ENCODE measurements at places on chromosomes 4 and X.
A peak's percentile ranks its signal among the peaks of the same experiment; 100 is the strongest.

DNA sequence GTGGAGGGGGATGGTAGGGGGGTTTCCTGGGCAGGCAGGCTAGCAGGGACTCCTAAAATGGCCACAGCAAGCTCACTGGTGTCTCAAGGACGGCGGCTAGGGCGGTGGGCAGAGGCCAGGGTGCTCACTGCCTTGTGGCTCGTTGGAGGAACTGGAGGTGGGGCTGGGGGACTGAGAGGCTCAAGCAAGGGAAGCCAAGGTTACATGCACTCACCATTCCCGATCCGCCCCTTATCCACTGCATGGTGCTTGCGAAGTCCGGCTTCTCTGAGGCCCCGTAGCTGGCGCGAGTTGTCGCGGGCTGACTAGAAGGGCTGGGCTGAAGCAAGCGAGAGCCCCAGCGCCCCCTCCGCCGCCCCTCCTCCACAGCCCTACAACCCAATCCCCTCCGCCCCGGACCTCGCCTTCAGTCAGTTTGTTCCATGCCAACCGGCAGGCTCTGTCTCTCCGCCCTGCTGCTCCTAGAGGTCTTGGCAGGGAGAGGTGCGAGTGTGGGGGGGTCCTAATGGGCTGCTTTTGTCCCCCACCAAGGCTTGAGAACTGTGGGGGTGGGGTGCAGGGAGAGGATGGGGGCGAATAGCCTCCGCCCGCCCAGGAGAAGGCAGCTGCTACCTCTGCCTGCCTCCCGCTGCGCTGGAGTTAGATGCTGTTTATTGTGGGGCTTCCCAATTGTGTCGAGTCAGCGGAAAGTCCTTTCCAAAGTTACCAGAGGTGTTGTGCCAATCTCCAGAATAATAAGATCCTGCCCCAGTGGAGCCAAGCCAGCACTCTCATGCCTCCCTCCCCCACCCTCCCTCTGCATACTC lies at the start of gene ARHGEF9:
Gene ARHGEF9, minus strand, starts transcription at position 313 of the 806 bp plus-strand sequence. Its CDS starts 69 bp downstream, at position 244.
- no peak for DNase-seq

DNA sequence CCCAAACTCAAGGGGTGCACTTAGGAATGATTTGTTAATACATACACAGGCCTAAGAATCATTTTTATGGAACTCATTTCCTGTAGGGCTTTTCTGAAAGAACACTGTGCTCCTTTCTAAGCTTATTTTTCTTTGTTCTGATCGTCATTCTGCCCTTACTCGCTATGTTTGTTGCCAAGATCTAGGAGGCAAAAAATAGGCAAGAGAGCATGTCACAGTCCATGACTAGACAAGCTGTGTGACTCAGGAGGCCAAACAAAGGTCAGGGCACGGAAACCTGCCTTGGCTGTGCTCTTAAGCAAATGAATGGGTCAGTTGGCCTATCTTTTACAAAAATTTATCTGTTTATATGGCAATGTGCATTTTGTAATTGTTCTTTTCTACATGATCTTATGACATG lies 42.5 kb upstream of the C1GALT1C1 start:
- DNase-seq: no peak

DNA sequence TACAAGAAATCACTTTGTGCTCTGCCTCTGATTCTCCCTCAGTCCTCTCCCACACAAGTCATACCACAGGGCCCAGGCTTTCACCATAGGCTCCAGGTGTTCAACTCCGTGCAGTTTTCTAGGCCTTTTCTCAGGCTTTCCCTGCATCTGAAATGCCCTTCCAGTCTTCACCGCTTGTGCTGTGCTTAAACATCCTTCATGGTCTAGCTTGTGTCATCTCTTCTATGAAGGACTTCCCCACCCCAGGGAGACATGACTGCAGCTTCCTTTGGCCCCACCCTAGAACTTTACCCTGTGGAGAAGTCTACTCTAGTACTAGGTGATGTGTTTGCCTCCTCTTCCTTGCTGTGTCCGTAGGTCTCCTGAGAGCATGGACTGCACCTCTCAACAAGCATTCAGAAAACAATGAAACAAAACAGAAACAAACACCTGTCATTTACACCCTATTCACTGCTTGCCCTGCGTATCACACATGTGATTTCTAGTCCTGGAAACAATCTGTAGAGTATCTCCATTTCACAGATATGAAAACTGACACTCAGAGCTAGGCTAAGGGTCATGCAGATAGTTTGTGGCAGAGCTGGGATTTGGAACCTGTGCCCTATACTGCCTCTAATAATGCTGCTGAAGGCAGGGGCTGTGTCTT lies 22.7 kb upstream of the LEF1 start:
- no peak for DNase-seq

DNA sequence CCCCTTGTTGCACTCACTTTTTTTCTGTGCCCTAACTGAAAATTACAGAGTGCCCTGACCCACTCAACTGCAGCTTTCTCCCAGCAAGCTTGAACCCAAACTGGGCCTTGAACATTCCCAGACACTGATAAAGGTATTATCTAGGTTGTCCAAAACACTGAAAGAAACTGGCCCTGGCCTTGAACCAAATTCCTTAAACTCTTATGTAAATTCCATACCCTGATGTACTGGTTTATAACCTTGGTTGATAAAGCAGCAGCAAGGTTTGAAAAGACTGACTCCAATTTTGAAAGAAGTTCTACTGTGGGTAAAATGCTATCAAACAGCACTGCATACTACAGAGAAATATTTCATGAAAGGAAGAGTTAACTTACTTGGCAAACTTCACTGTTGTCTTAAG lies 125.6 kb downstream of the PHF8 start:
- DNase-seq: no peak

GRCh38 chr4:97866821-97867556 lies 276.3 kb downstream of the STPG2 start:
- DNase-seq: no peak

DNA sequence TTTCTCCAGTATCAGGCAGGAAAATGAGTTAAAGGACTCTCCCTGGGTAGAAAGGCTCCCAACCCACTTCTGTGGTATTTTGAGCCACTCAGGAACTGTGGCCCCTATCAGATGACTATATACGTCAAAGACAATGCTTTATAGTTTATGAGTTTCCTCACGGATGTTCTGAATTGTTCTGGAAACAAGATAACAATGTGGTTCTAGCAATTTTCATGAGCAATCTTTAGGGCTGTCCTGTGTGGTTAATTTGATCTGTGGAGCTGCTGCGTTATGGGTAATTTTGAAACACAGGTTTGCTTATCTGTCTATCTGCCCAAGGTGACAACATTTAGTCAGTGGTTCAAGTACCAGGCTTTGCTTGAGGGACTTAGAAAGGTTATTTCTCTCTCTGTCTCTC lies 46.7 kb upstream of the IL2 start:
- no peak for DNase-seq

GRCh38 chrX:2325076-2325784 lies 175.5 kb downstream of the DHRSX start:
- no peak for DNase-seq

- no peak for DNase-seq
These were observed 611.0 kb downstream of the NLGN4X start for GRCh38 chrX:5617666-5618065.

GRCh38 chrX:39756086-39756883 lies 341.5 kb downstream of the BCOR start:
- no peak for DNase-seq

DNA sequence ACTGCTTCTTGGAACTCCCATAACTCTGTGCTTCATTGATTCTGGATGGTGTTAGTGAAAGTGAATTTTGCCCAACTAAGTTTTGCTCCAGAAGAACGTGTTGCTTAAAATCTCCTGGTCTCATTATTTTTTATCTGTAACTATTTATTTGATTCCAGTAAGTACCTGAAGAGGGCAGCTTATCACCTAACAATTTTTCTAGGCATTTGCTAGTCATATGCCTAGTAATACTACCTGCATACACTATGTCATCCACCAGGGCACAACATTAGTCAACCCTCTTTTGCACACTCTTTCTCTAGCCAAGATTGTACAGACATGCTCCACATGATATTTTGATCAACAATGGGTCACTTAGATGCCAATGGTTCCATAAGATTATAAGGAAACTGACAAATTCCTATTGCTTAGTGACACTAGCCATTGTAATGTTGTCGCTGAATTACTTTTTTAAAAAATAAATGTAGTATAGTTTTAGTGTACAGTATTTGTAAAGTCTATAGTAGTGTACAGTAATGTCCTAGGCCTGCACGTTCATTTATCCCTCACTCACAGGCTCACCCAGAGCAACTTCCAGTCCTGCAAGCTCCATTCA lies 499.9 kb upstream of the AADAT start:
- no peak for DNase-seq

- DNase-seq: no peak
These were observed 18.8 kb upstream of the C4orf36 start for GRCh38 chr4:86910820-86911684.

DNA sequence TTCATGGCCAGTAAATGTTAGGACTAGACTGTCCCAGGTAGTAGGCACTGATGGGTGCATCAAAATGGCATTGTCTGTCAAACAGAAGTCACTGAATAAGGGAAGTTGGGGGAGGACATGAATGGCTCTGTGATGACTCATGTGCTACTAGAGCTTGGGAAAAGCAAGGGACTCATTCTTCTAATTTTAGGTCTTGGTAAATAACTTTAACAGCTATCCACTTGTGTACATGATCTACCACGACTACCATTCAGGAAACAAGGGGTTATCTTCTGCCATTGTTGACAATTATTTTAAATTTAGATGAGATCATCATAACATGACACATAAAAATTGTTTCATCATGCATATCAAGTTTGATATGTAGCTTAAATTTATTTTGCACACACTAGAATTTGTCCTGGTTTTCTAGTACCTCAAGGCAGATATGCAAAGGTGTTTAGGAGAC lies 6.3 kb downstream of the AREG start:
- DNase-seq: no peak

DNA sequence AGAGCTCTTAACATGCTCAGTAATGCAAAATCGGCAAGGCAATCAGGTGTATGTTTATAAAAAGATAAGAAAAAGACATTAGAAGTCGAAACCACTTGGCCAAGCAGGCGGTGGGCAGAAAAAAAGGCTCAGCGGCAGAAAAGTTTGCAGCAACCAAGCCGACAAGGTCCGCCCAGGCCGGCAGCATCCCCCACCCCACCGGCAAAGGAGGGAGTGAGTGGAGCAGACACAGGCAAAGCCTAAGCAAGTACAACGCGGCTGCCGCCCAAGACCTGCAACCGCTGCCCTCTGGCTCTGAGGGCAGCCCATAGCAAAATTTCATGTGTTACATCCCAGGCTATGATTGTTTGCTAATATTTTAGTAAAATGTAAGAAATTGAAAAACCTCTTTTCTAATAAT lies 125.4 kb upstream of the ZCCHC13 start:
- no peak for DNase-seq

DNA sequence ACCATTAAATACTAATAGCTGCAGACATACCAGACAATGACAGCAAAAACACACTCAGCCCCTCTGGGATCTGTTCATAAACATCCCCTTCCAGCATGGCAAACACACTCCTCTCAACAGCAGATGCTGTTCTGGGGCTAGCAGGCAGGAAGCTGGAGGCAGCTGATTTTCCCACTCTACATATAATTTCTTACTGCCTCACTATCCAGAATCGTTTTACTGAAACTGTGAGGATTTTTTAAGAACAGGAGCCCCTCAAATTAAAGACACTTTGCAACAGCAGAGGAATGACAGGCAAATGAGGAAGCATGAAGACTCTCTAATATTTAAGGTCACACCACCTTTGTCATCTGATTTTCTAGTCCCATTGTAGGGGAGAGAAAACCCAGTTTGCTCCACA lies 2.2 kb downstream of the MAPK10 start:
- no peak for DNase-seq

- no peak for DNase-seq
These were observed 124.6 kb downstream of the NSUN7 start for GRCh38 chr4:40874331-40874730.

DNA sequence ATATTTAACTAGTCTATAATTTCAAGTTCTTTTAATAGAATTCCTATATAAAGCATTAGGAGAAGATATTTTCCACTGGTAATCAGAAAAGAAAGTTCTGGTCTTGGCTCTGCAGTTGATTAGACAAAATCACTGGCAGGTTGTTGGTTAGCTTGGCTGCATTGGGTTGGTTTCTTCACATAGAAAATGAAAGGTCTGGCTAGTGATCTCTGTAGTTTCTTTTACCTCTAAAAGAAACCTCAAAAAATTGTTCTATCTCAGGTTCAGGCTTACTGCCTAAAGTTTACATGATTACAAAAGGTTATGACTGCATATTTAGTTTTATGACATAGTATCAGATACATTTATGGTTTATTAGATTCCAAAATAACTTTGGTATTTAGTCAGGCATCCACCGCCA lies 95.8 kb upstream of the NAP1L5 start:
- no peak for DNase-seq

DNA sequence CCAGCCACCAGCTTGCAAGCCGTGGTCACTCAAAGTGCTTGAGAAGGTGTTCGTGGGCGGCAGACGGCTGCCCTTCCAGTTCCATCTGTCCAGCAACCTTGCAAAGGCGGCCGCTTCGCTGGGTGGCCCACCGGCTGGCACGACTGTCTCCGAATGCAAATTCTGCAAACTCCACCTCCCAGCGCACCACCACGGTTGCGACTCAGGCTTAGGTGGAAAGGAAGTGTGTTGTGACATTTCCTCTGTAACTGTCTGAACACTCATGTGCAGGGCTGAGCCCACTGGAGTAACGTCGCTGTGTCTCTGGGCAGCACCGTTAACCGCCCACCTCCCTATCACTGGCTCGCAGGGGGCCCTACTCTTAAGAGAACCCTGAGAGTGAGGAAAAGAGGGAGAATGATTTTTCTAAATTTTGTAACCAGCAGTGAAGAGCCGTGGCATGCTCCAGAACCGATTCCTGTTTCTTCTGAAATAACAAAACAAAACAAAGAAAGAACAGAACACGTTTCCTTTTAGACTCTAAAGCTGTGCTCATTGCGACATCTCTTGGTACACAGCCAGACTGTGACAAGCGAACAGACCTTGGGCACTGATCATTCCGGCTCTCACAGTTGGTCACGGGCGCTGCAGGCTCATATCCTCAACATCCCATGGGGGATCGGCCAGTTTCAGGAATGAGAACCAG lies at the start of gene P2RY8:
Gene P2RY8, minus strand, starts transcription at position 155 of the 685 bp plus-strand sequence. CDS start 70,627 bp downstream, outside the sequence.
- peak; percentile 53 for DNase-seq

DNA sequence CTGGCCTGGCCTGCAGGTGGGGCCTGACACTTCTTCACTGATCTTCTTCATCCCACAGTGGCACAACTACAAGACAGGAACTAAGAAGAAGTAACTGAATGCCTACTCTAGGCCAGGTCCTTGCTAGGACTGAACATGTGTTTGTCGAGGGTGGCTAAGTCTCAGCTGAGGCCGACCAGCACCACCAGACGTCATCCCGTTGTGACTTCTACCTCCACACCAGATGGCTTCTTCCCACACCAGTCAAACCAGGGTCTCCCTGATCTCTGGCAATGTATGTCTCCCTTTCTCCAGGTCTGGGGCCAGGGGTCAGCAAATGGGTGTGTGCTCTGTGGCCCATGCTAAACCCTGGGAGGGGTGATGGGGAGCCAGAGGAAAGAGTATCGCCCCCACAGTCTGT lies 40.2 kb downstream of the PJA1 start:
- no peak for DNase-seq

- DNase-seq: no peak
These were observed 31.3 kb downstream of the APBB2 start for GRCh38 chr4:41183021-41183553.

DNA sequence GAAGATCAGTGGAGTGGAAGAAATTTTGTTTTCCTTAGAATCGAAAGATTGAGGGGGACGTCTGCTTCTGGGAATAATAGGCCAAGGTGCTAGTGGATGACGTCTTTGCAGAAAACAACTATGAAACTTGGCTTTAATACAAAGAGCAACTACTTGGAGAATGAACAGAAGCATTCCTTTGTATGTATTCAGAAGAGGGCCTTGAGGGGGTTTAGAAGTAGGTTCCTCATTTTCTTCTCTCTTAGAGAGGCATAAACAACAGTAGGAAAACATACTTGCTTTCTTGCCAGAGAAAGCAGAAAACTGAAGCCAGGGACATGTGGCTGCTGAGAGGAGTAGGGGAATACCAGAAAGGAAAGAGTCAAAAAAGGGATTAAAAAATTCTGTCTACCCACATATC lies 167.8 kb downstream of the ZNF330 start:
- no peak for DNase-seq
